Myocyte (in vitro differentiated cells): ENCODE measurements at places on chromosomes 6 and 20. TPM values are rescaled to one million over a fixed set of nuclear protein-coding genes. Genes with fewer than 3 reads are reported as not detected.
A peak's percentile ranks its signal among the peaks of the same experiment; 100 is the strongest.

DNA sequence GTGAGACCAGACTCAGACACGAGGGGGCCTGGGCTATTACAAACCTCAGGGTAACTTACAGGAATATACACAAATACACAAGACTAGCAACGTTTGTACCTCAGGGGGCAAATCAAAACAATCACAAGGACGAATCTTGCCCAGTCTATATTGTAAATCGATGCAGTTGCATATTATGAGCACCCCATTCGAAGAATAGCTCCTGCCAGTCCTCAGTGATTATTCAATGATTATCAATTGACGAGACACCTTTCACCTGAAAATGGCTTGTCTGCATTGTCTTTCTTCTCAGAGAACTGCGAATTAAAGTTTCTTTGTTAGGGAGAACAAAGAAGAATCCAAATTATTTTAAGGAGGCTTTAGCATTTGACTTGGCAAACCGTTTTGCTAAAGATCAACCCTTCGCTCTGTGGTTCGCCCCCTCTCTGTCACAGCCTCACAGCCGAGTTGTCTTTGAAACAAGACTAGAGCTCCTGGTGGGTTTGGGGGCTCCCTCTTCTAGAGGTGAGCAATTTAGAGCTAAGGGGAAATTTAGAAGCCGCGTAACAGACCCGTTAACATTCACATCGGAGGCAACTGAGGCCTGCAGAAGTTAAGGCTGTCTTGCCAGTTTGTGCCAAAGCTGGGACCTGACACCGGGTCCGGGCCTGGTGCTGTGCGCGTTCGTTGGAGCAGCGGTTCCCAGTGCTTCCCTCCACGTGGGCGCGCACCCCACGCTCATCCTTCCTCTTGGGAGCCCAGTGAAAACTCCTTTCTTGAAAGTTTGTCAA lies 24.9 kb upstream of the MAP3K7 start:
- no peak for DNase-seq

DNA sequence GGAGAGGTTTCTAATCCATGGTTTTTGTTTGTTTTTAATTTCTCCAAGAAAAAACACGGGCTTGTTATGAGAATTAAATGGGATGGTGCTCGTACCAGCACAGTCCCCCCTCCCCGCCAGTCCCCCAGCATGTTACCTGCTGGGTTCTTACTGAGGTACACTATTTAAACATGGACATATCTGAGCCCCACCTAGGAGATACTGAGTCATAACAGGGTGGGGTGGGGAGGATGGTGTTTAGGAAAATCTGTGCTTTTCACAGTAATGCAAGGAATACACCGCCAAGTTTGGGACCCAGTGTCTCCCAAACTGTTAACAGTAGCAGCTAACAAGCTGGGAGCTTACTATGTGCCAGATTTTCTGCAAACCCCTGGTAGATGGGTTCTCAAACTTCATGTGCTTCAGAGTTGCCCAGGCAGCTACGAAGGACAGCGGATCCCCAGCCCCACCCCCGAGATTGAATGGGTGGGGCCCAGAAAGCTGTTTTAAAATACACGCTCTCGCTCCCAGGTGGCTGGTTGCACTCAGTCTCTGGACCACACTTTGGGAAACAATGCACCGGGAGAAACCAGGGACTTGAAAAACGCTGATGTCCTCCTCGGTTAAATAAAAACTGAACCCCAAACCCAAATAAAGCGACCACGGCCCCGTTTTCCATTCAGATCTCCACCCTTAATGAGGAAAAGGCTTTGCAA lies 995 bp downstream of the ZFP64 start:
- DNase-seq: peak; percentile 43

- peak; percentile 83 for DNase-seq
Observed at GRCh38 chr20:37276494-37277252, 12.8 kb upstream of the MANBAL start.

DNA sequence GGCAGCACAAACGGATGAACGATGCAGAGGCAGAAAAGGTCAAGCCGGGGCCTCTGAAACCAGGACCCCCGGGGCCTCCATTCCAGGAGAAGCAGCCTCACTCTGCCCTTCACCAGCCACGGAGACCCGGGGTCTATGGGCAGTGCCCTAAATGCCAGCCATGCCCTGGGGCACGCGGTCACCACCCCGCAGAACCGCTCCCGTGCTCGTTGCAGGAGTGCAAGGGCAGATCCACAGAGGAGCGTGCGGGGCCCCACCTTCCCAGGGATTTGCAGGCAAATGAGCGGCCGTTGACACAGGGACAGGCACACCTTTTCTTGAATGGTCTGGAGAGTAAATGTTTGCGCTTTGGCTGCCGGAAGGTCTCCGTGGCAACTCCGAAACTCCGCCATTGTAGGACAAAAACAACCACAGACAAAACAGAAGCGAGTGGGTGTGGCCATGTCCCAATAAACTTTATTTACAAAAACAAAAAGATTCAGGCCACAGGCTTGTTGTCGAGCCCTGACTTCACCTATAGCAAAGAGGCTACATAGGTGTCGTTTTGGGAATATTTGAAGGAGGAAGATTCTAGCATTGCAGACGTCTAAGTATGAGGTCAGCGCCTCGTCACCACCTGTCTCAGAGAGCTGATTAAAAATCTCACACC lies 163.3 kb downstream of the TAF4 start:
- no peak for DNase-seq

GRCh38 chr6:164763788-164764187 lies 545.6 kb downstream of the C6orf118 start:
- DNase-seq: no peak

DNA sequence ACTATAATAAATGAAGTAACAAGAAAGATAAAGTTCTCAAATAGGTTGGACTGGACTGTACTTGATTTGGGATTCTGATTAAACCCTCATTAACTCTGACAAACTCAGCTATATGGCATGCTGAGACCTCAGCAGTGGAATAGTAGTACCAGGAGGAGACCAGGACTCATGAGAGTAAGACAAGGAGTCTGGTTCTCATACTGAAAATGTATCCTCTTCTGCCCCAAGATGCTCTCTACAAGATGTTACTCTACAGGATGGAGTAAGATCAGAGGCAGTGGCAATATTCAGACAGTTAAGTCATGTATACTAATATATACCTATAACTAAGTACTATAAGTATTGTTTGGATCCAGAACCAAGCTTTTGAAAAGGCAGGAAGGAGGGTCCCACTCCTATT lies 31.9 kb upstream of the SYNCRIP start:
- no peak for DNase-seq

DNA sequence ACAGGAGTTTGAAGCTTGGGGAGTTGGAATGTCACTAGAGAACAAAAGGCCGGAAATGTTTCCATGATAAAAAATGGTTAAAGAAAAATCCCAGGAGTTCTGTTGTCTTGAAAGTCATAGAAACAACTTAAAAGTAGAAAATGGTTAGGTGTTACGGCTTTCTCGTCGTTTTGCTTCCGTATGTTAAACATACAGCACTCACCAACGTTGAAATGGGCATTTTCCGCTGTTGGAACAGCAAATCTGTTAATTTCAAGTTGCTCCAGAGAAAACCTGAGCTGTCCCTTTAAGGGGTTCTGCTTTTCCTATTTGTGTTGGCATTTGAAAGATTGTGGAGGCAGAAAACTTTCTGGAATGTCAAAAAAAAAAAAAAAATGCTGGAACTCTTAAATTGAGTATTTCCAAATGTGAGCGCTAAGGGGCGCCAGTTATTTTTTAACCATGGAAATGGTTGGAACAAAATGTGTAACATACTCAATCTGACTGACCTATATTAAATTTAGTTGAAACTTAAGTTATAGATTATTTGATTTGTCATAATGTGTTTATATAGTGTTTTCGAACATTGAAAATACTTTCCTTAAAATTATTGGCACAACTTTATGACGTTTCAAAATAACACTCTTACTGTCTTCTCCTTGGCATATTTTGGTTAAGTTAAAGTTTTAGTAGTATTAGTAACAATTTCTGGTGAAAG lies 2.2 kb downstream of the QKI start:
- DNase-seq: peak; percentile 89

- no peak for DNase-seq
Observed at GRCh38 chr6:11231564-11232192, 790 bp downstream of the NEDD9 start.

GRCh38 chr20:13286607-13287006 lies 65.5 kb downstream of the ISM1 start:
- DNase-seq: no peak

DNA sequence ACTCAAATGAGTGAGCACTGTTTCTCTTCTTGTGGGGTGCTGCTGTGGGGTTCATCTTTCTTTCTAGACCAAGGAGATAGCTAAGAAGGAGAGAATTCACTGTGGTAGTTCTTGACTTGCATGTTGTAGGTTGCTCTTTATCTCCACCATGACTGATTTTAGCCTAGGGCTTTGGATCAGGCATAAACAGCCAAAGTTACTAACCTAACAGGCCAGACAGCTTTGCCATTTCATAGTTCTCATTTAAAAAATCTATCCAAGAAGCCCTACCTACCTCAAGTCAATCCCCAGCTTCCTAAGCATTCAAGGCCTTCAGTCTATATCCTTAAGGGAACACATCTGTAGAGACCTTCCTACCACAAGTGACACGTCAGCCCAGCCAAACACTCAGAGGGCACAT lies 107.9 kb upstream of the CARMIL1 start:
- no peak for DNase-seq

- peak; percentile 32 for DNase-seq
Observed at GRCh38 chr6:160356074-160356744, 8.0 kb downstream of the SLC22A3 start.

The NRN1 gene
- total RNA-seq: 60.1 and 79.4 TPM in 2 replicates

The PRND gene
- 0.42 TPM in 1 of 2 replicates, not detected in the other for total RNA-seq

The HLA-DRB1 gene
- total RNA-seq: 0.21 TPM in 1 of 2 replicates, not detected in the other
